Hepatocyte (in vitro differentiated cells): ENCODE measurements at places on chromosomes 2 and 18. TPM values are rescaled to one million over a fixed set of nuclear protein-coding genes. Genes with fewer than 3 reads are reported as not detected.

GALR1 gene
- 0.07 and 0.36 TPM in 2 replicates for total RNA-seq

HDHD2 gene
- 18.5 and 22.3 TPM in 2 replicates for total RNA-seq

AMER3 gene
- 1.00 and 1.4 TPM in 2 replicates for total RNA-seq

CTAGE1 gene
- total RNA-seq: 0.12 and 0.47 TPM in 2 replicates

RBKS gene
- total RNA-seq: 5.5 and 6.7 TPM in 2 replicates

IDH1 gene
- 404 and 411 TPM in 2 replicates for total RNA-seq

OSBPL6 gene
- total RNA-seq: 3.0 and 3.9 TPM in 2 replicates

MERTK gene
- total RNA-seq: 27.0 and 29.6 TPM in 2 replicates

SLC16A14 gene
- 1.8 and 2.1 TPM in 2 replicates for total RNA-seq

YES1 gene
- total RNA-seq: 108 and 111 TPM in 2 replicates
